ENCODE measurements at places on chromosomes 4 and X. TPM values are rescaled to one million over a fixed set of nuclear protein-coding genes. Genes with fewer than 3 reads are reported as not detected.
A peak's percentile ranks its signal among the peaks of the same experiment; 100 is the strongest.

DNA sequence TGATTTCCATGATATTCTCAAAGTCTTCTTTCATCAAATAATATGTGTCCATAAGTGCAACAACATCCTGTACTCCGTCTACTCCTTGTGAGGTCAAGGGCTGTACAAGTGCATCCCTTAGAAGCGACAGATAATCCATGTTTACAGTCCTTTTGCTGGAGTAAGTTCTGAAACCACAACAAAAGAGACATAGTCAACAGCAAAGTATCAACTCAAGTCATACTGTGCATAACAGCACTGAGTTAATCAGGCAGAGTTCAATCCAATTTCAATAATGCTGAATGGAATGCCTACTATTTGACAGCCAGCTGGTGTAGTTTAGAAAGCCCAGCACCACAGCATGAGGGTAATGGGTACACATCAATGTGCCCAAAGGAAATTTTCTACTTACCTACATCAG lies 74.5 kb downstream of the RFC1 start:
- no peak for DNase-seq

DNA sequence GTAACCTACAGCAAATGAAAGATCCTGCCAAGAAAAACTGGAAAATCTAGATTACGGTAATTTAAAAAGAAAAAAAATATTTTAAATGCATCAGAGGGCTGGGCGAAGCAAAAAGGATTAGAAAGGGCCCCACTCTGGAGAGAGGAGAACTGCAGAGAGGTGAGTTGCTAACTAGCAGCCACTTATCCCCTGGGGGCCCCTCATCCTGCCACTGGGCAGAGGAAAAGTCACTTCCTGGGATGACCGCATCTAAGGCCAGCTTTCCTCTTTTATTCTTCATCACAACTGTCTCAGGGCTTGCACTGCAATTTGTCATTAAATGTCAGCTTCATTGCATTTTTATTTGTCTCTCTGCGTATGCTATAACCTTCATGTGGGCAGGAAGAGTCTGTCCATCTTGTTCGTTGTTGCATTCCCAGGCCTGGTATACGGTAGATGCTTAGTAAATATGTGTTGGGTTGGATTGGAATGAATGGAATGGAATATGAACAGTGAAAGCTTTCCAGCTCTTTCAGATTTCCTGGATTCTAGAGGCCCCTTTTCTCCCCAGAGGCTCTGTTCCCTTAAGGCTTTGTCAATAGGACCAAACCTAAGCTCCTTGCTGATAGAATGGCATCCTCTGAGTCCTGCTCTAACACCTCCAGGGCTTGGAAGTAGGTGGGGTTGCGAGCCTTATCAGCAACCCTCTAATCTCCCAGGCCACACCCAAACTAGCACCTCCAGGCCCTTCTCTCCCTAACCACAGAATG lies 58.9 kb downstream of the TLR10 start:
- no peak for DNase-seq

- no peak for DNase-seq
These were observed 91.7 kb upstream of the ADRA2C start for GRCh38 chr4:3674479-3674851.

DNA sequence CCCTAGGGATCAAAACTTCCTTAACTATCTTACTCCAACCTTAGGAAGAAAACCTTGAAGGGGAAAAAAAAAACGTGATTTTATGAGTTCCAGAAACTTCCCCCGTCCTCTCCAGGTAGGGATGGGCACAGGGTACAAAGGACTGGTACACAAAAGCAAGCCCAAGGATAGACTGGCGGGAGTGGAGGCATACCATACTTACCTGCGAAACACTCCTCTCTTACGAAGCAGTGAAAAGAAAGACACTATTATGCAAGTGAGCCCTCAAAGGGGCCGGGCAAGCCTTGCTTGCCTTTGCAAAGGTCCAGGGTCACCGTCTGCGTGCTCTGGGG lies 651 bp downstream of the TSPAN6 start:
- no peak for DNase-seq

DNA sequence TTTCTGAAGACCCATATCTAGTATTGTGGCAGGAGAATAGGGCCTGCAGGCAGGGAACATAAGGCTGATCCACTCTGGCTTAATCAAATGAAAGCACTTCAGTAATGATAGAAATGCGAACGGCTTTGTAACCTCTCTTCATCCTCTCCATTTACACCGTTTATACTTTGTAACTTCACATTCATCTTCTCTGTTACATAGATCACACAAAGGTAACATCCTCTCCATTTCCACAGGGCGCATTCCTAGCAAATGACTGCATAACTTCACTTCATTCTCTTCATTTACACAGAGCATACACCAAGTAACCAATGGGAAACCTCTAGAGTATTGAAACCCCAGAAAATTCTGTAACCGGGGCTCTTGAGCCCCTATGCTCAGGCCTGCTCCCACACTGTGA lies 65.5 kb upstream of the SLC34A2 start:
- no peak for DNase-seq

DNA sequence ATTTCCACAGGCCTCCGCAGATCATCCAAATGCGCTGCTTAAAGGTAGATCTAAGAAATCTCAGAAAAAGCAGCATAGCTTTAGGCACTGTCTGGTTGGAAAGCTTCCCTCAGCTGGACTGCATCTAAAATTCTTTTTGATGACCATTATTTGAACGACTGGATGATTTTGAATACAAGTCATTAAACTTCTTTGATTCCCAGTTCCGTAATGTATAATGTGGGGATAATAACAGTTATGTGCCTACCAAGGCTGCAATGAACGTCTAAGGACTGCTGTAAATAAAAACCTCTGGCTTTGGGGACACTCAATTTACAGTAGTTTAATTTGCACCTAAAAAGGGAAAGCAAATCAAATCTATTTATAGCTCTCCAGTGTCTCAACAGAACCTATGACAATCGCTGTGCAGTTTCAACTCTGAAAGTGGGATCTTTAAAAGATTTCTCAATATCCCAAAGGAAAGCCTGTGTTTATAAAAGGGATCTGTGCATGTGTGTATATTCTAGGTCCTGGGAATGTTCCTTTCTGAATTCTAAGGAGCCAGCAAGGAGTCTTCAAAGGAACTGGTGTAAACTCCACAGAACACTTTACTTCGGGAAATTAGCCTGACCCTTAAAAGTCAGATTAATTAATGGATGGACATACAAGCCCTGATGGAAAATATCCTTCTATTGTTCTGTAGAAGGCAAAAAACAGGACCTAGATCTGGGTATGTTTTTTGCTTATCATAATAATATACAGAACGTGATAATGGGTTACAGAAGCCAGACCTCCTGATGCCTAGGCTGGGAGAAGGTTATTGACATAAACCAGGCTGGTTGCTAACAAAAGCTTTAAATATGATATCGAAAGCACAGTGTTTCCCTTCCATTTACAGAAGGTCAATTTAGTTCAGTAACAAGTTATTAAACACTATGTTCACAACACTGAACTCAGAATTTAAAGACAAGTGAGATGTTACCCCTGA lies 53.4 kb downstream of the AFAP1 start:
- no peak for DNase-seq

GRCh38 chr4:113785781-113786180 lies 24.2 kb upstream of the CAMK2D start:
- DNase-seq = no peak

- DNase-seq = no peak
These were observed 11.8 kb downstream of the TMEM31 start for GRCh38 chrX:103722505-103722904.

DNA sequence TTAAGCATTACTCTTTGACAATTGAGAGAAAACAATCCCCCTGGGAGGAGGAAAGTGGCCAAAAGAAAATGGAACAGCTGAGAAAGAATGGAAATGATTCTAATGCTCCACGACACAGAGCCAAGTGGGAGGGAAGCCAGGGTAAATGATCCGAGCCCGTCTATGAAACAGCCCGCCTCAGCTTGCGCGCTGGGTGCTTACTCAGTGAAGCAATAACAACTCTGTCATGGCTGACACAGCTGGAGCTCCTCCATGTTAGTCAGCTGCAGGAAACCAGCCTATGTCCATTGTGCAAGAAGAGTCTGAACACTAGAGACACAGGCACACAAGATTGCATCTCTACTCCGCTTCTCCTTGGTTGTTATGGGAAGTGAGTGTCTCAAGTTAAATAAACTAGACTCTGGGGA lies 19.3 kb downstream of the NOA1 start:
- DNase-seq = no peak

- DNase-seq = peak; percentile 59
These were observed 915 bp upstream of the RAB33B start for GRCh38 chr4:139453041-139453370.

DNA sequence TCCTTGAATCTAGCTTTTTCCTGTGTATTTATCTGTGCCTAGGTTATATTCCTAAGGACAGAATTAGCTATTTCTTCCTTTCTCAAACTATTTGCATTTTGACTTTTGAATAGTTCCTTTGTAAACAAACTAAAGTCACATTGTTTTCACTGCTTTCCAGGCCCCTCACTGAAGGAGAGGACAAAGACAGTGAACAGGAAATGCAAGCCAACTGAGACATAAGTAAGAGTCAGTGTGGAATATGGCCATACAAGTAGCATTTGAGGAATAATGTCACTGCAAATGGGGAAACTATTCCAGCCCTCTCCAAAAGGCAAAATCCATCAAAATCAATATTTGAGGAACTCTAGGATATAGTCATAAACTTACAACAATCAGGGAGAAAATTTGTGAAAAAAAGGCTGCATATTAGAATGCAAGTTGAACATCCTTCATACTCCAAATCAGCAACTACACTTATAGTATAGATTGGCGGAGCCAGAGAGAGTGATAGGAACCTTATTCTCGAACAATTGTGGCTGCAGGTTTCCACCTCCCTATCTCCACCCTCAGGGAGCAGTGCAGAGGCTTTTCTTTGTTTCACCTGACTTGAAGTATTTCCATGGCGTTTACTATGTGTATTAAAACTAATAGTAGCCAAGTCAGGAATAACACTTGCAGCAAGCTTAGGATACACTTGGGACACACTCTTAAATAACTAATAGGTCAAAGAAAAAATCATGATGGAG lies 1110.4 kb upstream of the ADGRL3 start:
- no peak for DNase-seq

GRCh38 chrX:40996886-40997530 lies 88.2 kb upstream of the USP9X start:
- no peak for DNase-seq

GRCh38 chrX:123330229-123330942 lies 146.3 kb downstream of the GRIA3 start:
- no peak for DNase-seq

GRCh38 chr4:15253349-15253748 lies 174.5 kb upstream of the C1QTNF7 start:
- DNase-seq = peak; percentile 13

PIR gene
- polyA plus RNA-seq = 8.5 TPM

EMCN gene
- not detected for polyA plus RNA-seq

TEX13C gene
- not detected for polyA plus RNA-seq

ADAD1 gene
- not detected for polyA plus RNA-seq

AFM gene
- not detected for polyA plus RNA-seq

PPEF1 gene
- polyA plus RNA-seq = 0.58 TPM

CLDN2 gene
- not detected for polyA plus RNA-seq

Measured in GM12878 (cell line).